ENCODE measurements at places on chromosomes 1 and 21. TPM values are rescaled to one million over a fixed set of nuclear protein-coding genes. Genes with fewer than 3 reads are reported as not detected.

Gene AMPD1
- 0.79 TPM for total RNA-seq

Gene PLA2G2D
- not detected for total RNA-seq

DNA sequence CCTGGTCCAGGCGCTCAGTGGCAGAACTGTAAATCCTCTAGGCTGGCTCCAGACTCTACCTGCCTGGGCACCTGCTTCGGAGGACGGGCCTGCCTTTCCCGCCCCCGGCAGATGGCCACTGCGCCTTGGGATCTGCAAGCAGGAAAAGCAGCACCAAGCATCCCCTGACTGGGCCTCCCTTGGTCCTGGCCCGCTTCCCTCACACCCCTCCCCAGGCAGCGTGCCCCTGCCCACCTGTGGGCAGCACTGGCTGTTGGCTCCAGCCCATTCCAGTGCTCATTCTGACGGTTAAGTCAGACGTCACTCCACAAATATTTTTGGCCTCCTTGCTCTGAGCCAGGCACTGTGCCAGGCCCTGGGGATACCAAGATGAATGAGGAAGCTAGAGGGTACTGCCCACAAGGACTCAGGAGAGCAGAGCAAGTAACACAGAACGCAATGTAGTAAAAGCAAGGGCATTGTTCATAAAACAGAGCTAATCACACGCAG lies 22.0 kb upstream of the BLACAT1 start:
- DNase-seq, result peak; percentile 76
- H3K27ac ChIP-seq, result peak overlapping the region; percentile 18
- H3K4me3 ChIP-seq, result no peak overlapping the region
- H3K27me3 ChIP-seq, result peaks cover 66% of the 10 kb centered on the region

- peak overlapping the region; percentile 80 for H3K27ac ChIP-seq
- peaks cover 73% of the 10 kb centered on the region for H3K4me1 ChIP-seq
Measured at GRCh38 chr1:234916840-234917239, 211.8 kb downstream of the TOMM20 start.
